ENCODE measurements at places on chromosomes 2 and 18.

- no peak for DNase-seq
Measured at GRCh38 chr2:55088400-55088799, 38.1 kb upstream of the RTN4 start.

DNA sequence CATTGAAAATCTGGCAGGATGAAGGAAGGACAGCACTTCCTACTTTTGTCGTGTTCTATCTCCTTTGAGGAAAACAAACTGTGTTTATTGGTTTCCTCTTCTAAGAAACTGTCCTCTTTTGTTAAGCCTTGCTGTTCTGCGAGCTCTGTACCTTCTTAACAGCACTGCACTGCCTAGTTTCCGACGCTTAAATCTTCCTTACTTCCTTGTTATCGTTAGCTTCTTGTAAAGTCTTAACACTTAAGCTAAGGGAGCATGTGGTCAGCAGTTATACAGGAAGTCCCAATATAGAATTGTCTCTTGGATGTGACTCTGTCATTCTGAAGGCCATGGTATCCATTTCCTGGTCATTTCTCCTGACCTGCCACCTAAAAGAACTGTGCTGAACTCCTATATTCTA, 552.8 kb upstream of the NRP2 start:
- no peak for DNase-seq

- no peak for DNase-seq
Measured at GRCh38 chr2:154707994-154708575, 9.6 kb downstream of the KCNJ3 start.

DNA sequence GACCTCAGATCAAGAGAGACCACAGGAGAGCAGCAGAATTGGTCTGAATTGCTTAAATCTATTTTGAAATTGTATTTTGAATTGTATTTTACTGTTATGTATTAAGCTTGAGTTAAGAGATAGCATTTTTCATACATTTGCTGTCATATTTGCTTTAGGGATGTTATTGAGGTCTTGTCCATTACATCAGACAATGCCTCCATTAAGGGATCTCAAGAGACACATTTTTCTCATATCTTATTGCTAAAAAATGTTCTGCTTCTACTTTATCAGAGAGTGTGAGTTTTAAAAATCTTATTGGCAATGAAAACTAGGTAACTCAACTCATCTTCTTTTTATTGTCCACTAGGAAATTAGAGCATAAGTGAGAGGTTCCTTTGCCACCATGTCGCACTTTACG, 66.8 kb upstream of the CTAGE1 start:
- DNase-seq: no peak

GRCh38 chr2:140975237-140975636, 1155.6 kb downstream of the LRP1B start:
- no peak for DNase-seq

- no peak for DNase-seq
Measured at GRCh38 chr18:23336101-23336500, 117.0 kb upstream of the RIOK3 start.

- DNase-seq: no peak
Measured at GRCh38 chr18:49985236-49985635, 171.9 kb upstream of the ACAA2 start.

- DNase-seq: no peak
Measured at GRCh38 chr2:143802242-143802641, 673.0 kb downstream of the ARHGAP15 start.

- no peak for DNase-seq
Measured at GRCh38 chr2:208370881-208371633, 35.5 kb upstream of the PTH2R start.

DNA sequence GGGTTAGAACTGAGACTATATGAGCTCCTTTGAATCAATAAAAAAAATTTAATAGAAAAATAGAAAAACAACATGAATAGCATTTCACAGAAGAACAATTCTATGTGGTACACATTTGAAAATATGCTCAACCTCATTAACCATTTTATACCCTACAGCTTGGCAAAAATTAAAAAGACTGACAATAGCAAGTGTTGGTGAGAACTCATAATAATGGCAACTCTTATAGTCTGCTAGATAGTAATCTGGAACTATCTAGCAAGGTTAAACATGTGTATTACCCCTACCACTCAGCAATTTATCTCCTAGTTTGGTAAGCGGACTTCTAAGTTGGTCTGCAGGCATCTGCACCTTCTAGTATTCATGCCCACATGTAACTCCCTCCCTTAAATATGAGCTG, 67.8 kb downstream of the CYBRD1 start:
- DNase-seq: no peak

GRCh38 chr2:146821836-146822316, 1023.0 kb upstream of the ACVR2A start:
- DNase-seq: no peak

GRCh38 chr18:41075212-41075611, 879.8 kb upstream of the PIK3C3 start:
- DNase-seq: no peak

GRCh38 chr2:190387422-190387821, 20.7 kb upstream of the MFSD6 start:
- DNase-seq: no peak

GRCh38 chr2:45484965-45485364, 126.1 kb downstream of the SRBD1 start:
- DNase-seq: no peak

DNA sequence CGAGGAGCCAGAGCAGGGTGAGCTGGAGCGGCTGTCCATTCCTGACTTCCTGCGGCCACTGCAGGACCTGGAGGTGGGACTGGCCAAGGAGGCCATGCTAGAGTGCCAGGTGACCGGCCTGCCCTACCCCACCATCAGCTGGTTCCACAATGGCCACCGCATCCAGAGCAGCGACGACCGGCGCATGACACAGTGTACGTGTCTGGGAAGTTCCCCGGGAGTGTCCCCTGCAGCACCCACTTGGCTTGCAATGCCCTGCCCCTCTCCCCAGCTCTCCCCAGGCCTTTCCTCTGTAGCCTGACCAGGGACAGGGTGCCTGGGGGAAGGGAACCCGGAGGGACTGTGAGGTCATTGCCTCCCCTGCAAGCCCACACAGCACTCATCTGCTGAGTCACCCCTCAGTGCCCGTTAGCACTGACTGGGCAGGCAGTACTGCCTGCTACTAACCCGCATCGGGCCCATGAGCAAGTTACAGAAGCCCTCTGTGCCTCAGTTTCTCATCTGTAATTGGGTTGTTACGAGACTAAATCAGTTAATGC, 29.4 kb upstream of the GMPPA start:
- no peak for DNase-seq

DNA sequence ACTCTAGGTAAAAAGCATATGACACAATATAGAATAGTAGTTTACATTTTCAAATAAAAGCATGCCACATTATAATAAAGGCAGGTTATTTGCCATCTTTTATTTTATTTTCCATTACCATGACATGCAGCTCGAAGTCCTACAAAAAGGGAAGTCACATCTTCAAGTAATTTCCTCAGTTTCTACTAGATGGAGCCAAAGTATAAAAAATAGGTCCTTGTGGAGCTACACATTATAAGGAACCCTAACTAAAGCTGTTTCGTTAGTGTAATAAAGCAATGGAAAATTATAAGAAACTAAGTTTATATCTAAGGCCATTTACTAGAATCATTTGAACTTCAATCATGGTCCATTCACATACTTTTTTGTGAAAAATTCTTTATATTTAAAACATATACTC, 674.5 kb downstream of the KCNJ3 start:
- DNase-seq: no peak

DNA sequence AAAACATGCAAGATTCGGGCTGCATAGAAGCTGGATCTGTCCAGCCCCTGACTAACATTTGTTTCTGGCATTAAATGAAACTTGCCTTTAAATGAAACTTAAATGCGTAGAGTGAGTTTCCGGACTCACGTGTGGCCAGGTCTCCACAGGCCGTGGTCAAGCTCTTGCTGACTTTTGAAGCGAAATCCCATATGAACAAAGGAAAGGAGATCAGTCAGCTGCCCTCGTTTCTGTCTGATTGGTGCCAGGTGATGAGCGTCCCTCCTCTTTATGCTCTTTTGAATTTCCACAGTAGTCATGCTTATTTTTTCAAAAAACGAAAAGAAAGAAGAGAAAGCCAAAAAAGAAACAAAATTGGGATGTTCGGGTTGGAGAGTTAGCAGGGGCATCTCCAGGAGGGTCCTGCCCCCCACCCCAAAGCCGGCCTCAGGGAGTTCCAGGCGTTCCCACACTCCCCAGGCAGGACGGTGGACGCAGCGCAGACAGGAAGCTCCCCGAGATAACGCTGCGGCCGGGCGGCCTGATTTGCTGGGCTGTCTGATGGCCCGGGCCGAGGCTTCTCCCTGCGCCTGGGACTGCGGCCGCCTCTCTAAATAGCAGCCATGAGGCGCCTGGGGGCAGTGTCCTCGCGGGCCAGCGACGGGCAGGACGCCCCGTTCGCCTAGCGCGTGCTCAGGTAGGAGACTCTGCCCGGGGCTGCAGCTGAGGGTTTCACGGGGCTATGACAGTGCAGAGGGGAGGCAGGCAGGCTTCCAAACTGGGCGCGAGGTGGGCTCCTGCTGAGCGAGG, at the start of gene COLEC11:
TSS of gene COLEC11 (plus strand) at position 620 of the 789 bp plus-strand sequence. CDS start 9,229 bp downstream, outside the sequence.
- no peak for DNase-seq

- no peak for DNase-seq
Measured at GRCh38 chr2:3043726-3044125, 333.9 kb downstream of the EIPR1 start.

- no peak for DNase-seq
Measured at GRCh38 chr2:196376984-196377877, 205.9 kb upstream of the STK17B start.

GRCh38 chr18:7537145-7537544, 30.0 kb upstream of the PTPRM start:
- DNase-seq: no peak

- no peak for DNase-seq
Measured at GRCh38 chr2:75053484-75054112, 95.2 kb downstream of the POLE4 start.

- no peak for DNase-seq
Measured at GRCh38 chr2:48733067-48733503, 22.4 kb downstream of the LHCGR start.

- DNase-seq: no peak
Measured at GRCh38 chr2:46901611-46902010, 14.0 kb downstream of the MCFD2 start.

DNA sequence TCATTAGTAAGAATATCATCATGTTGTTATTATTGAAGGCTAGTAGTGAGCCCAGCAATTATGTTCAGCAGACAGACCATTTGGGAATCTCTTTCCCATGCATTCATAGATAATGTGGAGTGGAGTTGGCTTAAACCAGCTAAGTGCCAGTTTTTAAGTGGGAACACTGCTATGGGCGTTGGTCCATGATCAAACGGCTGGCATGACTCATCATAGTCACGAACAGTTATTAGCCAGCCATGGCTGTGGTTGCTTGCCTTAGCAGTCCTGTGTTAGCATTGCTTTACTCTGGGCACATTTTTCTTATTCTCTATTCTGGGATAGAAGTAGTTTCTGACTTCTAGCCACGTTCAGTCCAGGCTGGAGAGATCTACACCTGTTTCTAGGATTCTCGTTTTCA, 17.7 kb downstream of the EIF4E2 start:
- no peak for DNase-seq

DNA sequence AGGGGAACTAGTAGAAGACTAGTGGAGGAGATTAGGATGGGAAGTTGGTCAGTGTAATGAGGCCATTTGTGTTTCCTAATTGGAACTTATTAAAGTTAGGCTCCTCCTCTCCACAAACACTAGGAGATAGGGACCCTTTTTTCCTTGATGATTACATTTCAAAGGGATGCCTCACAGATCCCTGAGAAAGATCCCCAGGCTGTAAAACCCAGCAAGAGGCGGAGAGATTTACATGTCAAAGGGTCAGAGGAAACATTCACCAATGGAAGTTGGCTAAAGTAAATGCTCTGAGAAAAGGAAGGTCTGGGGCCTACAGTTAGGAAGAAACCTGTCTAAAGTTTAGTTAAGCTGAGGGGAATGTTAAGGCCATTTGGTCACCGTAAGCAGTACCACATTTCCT, 1.4 kb upstream of the CCDC85A start:
- no peak for DNase-seq

- no peak for DNase-seq
Measured at GRCh38 chr2:167258712-167259111, 370.4 kb downstream of the XIRP2 start.

GRCh38 chr2:161172901-161173540, 12.8 kb downstream of the TANK start:
- no peak for DNase-seq

DNA sequence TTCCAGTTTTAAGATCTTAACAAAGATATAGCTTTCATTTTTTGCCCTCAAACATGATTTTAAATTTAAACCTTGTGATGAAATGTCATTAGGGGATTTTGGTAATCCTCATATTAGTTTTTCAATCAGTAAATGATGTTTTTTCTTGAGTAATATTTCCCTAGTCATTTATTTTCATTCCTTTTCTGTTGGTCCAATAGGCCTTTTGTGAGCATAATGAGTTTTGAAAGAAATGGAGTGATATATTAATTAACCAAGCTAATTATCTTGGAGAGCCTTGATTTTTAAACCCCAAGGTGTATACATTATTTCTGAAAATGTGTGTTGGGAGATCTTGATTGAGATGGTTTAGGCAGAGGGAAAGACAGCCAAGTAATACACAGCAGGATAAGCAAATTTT, 46.3 kb downstream of the DCC start:
- no peak for DNase-seq

GRCh38 chr2:3282056-3282998, 95.3 kb downstream of the EIPR1 start:
- no peak for DNase-seq

- no peak for DNase-seq
Measured at GRCh38 chr2:118148133-118148532, 59.9 kb downstream of the INSIG2 start.

GRCh38 chr2:231124838-231125568, at the start of gene HTR2B:
Gene HTR2B, minus strand, starts transcription at chr2:231125042. Its CDS starts 1,278 bp downstream, at chr2:231123764.
- DNase-seq: no peak

DNA sequence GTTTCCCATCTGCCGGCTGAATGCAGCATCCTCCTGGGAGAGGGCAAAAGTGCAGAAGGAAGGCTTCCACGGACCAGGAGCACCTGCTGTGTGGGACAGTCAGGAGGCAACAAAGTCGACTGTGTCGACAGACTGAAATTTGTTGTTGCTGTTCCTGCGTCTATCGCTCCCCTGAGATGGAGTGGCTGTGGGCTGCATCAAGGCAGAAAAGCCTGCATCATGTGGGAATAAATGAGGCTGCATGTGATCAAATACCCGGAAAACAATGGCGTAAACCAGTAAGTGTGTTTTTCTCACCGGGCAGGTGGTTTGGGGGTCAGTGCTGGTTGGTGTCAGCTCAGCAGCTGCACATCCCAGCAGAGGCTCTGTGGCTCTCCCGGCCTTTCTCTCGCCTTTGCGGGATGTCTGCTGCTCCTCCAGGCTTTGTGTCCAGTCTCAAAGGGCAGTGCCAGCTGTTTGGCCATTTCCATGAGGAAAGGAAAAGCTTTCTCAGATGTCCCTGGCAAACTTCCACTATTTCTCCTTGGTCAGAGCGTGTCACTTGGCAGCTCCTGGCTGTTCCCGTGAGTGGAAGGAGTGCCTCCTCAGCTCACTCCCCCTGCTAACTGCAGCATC, 262.4 kb downstream of the NDUFA10 start:
- DNase-seq: no peak
